Stimulated activated CD8-positive, alpha-beta memory T cell treated with anti-CD3 and anti-CD28 coated beads, Interleukin-7, amount 100 ng/mL, for 1 hour (primary cell): ENCODE measurements at places on chromosomes 5 and 9.

- DNase-seq = no peak
These were observed 112.5 kb downstream of the MPDZ start for GRCh38 chr9:13166996-13167395.

GRCh38 chr9:126614455-126615244, 922 bp downstream of the LMX1B start:
- no peak for DNase-seq

DNA sequence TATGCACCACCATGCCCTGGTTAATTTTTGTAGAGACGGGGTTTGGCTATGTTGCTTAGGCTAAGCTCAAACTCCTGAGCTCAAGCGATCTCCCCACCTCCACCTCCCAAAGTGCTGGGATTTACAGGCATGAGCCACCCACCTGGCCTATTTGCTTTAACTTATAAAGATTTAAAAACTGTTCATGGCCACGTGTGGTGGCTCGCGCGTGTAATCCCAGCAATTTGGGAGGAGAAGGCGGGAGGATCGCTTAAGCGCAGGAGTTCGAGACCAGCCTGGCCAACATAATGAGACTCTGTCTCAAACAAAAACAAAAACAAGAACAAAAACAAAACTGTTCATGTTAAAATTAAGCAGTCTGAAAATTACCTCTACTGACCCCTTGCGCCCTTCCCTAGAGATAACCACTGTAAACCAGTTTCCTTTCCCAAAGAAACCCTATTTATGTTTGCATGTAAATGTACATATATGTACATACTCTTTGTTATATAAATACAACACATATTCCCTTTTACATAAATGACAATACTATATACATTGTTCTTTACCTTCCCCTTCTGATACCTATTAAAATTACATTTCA, 1.5 kb downstream of the AK6 start:
- no peak for DNase-seq

DNA sequence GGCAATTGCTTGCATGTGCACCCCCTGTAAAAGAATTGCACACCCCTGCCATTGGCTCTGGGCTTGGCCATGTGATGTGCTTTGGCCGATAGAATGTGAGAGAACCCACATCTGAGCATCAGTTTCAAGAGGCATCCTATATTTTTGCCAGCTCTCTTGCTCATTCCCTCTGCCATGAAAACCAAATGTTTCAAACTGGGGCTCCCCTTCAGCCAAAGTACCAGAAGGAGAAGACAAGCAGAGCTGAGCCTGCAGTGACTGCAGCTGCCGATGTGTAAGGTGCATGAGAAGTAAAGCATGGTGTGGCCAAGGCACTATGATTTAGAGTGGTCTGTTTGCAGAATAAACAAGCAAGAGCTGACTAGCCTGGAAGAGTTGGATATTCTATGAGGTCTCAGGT, 132.3 kb downstream of the ASTN2 start:
- DNase-seq = no peak

DNA sequence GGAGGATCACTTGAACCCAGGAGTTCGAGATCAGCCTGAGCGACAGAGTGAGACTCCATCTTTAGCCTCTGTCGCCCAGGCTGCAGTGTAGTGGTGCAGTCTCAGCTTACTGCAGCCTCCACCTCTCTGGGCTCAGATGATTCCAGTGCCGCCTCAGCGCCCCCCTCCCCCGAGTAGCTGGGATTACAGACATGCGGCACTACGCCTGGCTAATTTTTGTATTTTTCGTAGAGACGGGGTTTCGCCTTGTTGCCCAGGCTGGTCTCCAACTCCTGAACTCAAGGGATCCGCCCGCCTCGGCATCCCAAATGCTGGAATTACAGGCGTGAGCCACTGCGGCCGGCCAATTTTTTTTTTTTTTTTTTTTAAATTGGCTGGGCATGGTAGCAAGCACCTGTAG, 2.3 kb upstream of the HSPA9 start:
- DNase-seq = no peak

DNA sequence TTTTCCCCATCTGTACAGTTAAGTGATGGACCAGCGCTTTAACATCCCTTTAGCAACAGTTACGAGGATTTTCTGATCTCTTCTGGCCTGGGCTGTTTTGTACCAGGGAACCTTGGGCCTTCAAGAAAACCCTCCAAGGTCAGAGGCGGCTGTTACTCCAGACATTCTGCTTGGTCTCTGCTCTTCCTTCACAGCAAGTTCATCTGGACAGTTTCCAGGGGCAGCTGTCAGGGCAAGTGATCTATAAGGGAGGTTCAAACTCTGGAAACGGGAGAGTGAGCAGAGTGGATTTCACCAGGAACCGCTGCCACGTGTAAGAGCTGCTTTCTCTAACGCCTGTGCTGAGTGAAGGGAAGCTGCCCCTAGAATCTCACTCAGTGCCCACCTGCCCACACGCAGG, 36.7 kb downstream of the ZNF618 start:
- DNase-seq = no peak

DNA sequence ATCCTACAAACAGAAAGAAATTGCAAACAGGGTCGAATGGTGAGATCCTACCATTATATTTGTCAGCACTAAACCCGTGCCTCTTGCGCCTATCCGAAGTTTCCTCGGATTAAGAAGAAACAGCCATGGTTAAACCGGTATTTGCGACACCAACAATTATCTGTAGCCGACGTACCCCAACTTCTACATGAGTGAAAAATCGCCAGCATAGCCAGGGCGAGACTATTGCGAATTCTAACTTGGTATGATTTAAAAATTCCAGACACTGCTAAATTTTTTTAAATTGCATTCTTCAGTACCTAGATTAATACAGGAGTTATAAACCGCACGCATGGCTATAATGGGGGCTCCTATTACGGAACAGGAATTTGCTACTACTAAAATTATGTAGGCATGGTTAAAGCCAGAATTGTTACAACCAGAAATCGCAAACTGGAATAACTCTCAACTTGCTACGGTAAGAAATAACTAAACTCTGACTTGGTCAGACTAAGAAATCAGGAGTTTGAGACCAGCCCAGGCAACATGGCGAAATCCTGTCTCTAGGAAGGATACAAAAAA, 25.3 kb upstream of the ANXA2R start:
- DNase-seq = no peak

GRCh38 chr9:76906647-76906975, 697 bp upstream of the PRUNE2 start:
- no peak for DNase-seq

DNA sequence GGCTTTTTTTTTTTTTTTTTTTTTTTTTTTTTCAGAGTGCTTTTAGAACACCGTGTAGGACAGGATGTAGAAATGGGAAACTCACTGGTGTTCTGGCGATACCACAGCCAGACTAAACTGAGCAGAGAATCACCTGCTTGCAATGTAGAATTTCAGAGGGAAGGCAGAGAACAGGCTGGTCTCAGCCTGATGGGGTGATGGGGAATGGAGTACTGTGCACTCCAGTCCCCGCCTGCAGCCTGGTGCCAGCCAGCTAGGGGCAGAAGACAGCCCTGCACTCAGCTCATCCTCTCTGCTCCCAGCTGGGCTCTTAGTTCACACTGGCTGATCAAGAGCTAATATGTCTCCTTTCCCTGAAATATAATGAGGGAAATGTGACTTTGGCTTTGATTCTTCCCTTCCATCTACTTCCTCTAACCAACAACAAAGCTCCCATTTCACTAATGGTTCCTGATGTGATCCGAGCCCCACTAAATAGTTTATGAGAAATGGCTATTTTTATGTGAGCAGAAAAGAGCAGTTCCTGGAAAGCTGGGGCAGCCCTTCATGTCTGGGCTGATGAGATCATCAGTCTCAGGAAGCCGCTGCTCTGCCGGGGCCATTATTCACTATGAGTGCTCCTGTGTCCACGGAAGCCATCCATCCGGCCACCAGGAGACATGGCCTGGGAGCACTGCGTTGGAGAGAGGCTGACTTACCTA, 209.7 kb downstream of the GADD45G start:
- DNase-seq = no peak

DNA sequence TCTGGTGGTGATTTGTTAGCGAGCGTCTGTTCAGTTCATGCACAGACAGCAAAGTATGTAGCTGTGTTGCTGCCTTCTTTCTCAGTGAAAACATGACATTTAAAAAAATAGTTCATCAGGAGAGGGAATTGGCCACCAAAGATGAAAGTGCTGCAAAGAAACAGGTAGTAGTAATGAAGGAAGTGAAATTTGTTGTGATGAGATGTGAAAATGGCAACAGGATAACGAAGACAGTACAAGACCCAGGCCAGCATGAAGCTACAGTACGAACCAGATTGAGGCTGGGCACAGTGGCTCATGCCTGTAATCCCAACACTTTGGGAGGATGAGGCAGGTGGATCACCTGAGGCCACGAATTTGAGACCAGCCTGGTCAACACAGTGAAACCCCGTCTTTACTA, 136.0 kb downstream of the SMARCA2 start:
- no peak for DNase-seq

GRCh38 chr9:131977109-131977838, 102.4 kb downstream of the MED27 start:
- DNase-seq = no peak

- no peak for DNase-seq
These were observed 76.2 kb downstream of the C7 start for GRCh38 chr5:40985501-40985900.

DNA sequence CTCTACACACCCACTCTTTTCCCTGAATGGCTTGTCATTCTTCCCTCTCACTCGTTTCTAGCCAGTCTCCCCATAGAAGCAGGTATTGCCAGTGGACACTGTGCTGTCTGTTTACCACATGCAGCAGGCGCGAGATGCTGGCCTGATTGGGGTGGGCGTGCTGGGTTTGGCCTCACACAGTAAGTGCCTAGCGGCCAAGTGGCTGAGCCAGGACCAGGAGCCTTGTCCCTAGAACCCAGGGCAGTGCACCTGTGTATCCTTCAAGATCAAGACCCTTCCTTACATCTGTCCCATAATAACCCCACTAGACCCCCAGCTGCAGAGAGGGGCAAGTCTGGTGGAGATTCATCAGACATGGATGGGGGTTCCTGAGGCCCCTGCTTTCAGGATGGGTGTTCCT, 112.8 kb upstream of the IRX4 start:
- no peak for DNase-seq

- DNase-seq = no peak
These were observed 28.4 kb downstream of the PAX5 start for GRCh38 chr9:37005517-37006140.

- DNase-seq = no peak
These were observed 142.1 kb upstream of the NMUR2 start for GRCh38 chr5:152547202-152547601.

DNA sequence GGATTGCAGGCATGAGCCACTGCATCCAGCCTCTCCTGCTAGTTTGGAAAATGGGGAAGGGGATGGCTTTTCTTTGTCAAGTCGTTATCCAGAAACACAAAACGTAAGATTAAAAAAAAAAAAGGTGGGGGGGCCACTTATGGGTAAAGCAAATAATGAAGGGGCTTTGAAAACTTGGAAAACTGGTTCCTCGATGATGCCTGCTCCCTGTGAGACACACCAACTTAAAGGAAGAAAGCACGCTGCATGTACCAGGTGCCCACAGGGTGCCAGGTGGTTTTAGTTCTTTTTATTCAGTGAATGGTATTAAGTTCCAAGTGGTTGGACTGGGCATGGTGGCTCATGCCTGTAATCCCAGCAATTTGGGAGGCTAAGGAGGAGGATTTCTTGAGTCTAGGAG, 170.1 kb downstream of the GOLPH3 start:
- DNase-seq = no peak

DNA sequence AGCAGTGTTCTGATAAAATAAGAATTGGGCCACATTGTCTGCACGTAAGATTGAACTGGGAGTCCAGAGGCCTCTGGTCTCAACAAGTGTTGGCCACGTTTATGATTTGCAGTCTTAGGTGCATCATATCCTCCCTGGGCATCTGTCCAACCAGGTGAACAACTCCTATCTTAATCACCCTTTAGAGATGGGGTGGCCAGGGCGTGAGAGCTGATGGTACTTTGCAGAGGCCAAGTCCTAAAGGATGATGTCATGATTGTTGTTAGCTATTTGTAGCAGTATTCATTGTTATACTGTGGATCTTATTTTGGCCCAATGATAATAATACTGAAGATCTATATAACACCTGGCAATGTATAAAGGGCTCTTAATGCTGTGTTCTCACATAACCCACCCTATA, 73.2 kb upstream of the RARS1 start:
- no peak for DNase-seq

DNA sequence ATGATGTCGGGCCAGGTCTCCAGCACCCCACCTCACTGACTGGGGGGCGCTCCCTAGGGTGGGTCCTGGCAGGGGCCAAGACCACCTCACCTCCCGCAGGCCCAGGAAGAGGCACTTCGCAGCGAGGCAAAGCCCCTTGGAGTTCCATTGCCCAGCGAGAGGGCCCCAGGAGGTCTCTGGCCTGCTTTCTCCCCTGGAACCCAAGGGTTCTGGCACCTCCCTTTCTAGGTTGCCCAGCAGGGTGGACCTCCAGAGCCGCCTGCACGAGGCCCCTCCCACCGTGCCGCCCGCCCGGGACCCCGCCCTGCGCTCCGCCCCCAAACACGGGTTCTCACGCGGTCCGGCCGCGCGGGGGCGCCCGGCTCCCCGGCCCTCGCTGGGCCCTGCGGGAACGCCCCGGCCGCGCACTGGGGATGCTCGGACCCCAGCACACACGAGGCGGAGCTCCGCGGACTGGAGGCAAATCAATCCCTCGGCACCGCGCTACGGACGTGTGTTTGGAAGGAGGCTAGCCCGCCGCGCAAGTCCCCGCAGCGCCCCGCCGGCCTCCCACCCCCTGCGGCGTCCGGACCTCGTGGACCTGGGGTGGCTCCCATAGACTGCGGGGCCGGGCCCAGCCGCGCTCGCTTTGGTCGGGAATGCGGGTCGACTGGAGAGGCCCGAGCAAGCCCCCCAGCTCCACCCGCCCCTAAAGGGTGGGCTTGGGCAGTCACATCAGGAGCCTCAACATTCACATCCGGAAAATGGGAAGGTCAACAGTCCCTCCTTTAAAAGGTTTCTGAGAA, 99.5 kb upstream of the LMX1B start:
- peak; percentile 45 for DNase-seq

DNA sequence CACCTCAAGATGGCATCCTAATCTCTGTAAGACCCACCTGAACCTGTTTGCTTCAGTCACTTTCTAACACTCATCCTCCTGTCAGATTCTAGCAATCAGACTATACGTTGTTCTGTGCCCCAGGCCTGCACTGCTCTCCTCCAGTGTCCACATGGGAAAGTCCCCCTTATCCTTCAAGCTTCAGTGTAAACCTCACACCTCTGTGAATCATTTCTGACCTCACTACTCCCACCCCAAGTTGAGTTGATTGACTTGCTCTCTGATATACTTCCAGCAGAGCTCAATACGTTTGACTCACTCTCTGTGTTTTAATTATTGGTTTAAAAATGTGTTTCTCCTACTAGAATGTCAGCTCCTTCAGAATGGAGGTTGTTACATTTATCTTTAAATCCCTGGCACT, 240.2 kb downstream of the FBXL17 start:
- no peak for DNase-seq

DNA sequence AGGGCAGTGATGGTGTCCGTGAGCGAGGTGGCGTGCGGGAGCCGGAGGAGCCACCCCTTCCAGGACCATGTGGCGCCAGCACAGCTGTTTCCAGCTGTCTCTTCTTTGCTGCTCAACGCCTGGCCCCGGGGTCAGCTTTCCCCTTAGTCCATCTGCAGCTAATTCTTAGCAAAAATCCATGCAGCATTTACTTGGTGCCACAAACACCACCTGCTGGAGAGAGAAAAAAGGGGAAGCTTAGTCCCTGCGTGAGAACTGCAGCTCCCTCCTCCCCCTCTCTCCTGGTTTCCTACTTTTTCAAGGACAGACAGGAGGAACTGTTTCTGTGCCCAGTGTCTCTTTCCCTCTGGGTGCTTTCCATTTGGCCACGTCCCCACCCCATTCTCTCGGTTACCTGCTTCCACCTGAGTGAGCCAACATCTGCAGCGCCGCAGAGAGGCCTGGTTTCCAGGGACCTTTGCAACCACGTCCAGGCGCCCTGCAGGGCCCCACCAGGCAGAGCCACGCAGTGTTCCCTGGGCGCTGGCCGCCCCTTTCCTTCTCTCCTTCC, 3.4 kb downstream of the SLC6A19 start:
- DNase-seq = no peak
